Stimulated activated CD8-positive, alpha-beta memory T cell treated with anti-CD3 and anti-CD28 coated beads, Interleukin-7, amount 100 ng/mL, for 4 hours (primary cell): ENCODE measurements at places on chromosomes 7 and 10.

DNA sequence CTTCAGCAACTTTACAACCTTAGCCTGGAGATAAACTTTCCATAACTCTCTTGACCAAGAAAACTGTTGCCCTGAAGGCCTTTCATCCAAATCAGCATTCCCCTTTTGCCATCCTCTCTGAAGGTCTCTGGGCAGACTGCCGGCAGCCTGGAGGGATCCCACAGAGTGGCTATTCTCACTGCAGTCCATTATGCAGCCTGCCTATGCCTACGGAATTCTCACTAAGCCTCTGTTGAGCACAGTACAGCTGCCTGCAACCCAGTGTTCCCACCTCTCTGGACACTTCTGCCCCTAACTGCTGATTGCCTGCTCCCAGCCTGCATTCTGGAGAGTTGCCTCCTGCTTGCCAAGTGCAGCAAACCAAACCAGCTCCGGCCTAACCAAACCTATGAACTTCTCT is 548.9 kb upstream of the STEAP1 start:
- no peak for DNase-seq

DNA sequence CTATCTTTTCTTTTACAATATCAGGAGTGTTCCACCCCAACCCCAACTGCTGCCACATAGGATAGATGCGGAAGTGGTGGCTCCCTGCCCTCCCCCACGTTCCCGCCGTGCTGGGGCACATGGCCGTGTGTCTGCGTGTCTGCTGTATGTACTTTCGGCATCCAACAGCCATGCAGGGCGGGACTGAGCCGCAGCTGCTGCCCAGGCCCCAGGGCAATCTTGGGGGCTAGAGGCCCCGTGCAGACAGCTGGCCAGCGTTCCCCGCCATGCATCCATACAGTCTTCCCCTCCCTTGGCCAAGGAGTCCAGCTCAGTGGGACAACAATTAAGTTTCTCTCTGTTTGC is 162.7 kb downstream of the DGKB start:
- DNase-seq, result no peak

- no peak for DNase-seq
Observed at GRCh38 chr10:109587366-109587765, 335.9 kb downstream of the XPNPEP1 start.

GRCh38 chr7:106070567-106071254 is 41.4 kb downstream of the SYPL1 start:
- DNase-seq, result no peak

- DNase-seq, result no peak
Observed at GRCh38 chr10:51542853-51543252, 156.5 kb downstream of the CSTF2T start.

- DNase-seq, result no peak
Observed at GRCh38 chr7:26052706-26053105, 99.3 kb upstream of the NFE2L3 start.

DNA sequence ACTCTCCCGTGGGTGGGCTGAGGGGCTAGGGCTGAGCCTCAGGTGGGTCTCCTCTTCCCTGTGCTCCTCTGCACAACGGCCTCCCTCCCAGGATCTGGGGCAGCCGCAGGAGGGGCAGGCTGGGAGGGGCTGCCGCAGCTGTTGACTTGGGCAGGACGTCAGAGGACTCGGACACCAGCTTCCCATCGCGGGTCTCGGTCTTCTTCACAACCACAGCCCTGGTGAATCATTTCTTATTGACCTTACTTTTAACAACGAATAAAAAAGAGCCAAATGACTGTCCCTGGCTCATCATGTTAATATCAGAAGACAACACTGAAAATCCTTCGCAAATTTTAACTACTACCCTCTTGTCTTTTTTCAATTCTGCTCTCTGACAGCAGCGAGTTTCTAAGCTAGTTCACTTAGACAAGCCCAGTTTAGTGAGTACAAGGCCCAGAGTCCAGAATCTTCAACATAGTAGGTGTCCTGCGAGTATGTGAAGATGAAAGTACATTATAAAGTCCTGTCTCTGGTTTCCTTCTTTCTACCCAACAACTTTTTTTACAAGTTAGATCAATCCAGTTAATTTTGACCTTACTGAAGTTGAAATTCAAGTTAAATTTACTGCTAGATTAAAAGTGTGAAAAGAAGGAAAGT is 32.4 kb downstream of the CTNNA3 start:
- no peak for DNase-seq

- DNase-seq, result no peak
Observed at GRCh38 chr7:149449897-149450296, 11.0 kb downstream of the ZNF777 start.

DNA sequence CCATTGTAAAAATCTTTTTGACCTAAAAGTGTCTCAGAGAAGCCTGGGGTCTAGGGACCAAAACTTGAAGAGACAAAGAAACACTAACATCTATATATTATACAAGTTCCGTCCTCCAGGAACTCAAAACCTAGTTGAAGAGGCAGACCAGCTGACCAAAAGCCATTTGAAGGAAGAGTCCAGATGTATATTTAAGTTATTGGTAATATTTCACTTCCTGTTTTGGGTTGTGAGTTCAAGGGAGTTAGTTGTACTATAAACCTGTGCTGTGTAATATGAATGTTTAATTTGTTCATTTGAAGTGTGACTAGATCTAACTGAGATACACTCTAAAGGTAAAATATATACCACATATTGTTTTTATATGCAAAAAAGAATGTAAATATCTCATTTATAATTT is 45.0 kb downstream of the CDK1 start:
- no peak for DNase-seq

DNA sequence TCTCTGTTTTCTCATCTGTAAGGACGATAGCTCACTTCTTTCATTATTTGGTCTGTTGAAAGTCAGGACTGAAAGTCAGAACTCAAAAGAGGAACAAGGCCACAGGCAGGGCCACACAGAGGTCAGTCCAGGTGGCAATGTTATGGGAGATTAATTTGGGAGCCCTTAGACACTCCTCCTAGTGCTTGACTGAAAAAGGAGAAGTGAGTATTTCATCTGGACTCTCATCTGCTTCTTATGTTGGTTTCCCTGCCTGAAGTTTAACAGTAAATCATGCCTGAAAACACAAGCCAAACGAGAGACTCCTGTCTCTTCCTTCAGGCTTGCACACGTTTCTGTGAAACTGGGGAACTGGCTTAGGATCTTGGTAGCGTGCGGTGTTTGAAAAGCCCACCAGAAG is 248.5 kb downstream of the BUB3 start:
- DNase-seq, result no peak

GRCh38 chr10:93445097-93445960 is 36.8 kb downstream of the MYOF start:
- no peak for DNase-seq

- DNase-seq, result no peak
Observed at GRCh38 chr7:12102126-12102525, 109.0 kb upstream of the TMEM106B start.

DNA sequence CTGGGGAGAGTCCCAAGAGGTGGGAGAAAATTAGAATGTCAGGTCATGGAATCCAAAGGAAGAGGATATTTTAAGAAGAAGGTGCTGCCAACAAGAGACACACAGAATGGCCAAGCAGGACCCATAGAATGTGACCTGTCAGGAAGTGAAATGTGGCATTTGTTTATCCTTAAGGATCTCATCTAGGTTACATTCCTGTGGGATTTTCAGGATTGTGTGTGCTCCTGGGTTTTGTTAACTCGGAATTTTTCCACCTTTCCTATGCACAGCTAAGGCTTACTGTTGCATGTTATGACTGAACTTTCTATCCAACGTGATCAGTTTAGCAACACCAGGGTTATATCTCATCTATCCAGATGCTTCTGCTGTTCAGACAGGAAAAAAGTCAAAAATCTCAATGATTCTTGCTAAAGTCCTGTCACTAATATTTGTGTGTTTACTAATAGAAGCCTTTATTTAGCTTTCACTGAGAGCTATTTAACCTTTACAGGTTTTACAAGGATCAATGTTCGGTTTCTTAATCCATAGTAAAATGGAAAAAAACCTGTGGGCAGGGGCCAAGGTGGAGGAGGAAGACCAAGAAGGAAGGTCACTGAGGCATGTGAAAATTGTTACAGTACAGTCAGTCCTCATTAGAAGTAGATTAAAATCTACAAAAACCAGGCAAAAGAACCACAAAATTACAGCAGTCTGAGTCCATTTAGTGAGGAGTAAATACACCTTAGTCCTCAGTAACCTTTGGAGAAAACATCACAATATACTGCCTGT is 437.8 kb upstream of the NPVF start:
- no peak for DNase-seq

DNA sequence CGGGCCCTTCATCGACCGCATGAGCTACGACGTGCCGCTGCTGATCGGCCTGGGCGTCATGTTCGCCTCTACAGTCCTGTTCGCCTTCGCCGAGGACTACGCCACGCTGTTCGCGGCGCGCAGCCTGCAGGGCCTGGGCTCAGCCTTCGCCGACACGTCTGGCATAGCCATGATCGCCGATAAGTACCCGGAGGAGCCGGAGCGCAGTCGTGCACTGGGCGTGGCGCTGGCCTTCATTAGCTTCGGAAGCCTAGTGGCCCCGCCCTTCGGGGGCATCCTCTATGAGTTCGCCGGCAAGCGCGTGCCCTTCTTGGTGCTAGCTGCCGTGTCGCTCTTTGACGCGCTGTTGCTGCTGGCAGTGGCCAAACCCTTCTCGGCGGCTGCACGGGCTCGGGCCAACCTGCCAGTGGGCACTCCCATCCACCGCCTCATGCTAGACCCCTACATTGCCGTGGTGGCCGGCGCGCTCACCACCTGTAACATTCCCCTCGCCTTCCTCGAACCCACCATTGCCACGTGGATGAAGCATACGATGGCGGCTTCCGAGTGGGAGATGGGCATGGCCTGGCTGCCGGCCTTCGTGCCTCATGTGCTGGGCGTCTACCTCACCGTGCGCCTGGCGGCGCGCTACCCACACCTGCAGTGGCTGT is 1.2 kb downstream of the SLC18A3 start:
- no peak for DNase-seq

GRCh38 chr10:7808686-7809267 is 9.5 kb upstream of the TAF3 start:
- no peak for DNase-seq

- DNase-seq, result no peak
Observed at GRCh38 chr7:96308253-96308949, 13.5 kb downstream of the SLC25A13 start.

DNA sequence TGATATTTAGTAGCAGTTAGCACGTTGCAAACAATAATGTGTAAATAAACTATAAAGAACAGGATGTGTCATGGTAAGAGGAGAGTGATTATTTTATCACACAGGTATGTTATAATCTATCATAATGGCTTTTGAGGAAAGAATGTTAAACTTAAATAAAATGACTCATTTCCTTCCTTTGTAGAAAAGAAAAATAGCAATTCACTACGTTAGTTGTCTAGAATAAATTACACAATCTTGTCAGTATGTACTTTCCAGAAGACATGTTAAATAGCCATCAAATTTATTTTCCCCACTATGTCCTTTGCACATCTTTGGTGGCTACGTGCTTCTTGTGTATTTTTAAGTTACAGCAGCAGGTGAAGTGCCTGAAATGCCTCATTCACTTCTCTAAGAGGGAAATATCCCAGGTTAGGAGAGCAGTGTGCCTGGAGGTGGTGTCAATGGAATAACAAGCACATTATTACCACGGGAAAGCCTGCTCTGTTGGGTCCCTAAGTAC is 133.8 kb downstream of the SEMA3A start:
- no peak for DNase-seq

DNA sequence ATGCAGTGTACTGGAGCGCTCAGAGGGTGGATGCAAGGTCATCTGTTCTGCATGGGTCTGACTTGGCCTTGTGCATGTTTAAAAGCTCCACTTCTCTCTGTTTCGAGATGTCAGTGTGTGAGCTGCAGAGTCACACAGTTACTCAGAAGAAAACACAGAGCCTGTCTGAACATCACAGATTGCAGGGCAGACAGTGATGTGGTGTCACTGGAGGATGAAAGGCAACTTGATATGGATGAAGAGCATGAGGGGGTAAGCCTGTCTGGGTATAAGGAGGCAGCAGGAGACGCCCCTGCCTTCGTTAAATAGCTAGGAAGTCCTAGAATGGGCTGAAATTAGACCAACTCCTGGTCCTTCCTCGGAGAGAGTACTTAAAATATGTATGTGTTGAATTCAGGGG is 67.5 kb upstream of the LRRC18 start:
- no peak for DNase-seq

DNA sequence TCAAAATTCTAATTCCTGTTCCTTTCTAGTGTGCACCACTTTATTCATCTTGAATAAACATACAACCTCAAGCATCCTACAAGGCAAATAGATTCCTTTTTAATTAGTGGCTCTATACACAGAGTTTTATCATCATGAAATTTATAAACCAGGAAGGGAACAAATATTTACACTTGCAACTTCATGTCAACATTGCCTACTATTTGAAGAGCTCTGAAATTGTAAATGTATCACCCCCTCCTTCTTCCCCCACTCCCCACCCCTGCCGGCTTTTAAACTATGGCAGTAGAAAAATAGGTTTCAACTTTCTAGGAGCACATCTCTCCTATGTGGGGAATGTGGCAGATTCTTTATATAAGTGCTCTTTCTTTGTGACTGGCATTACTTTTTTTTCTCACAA is 49.6 kb downstream of the KAT6B start:
- no peak for DNase-seq

- DNase-seq, result no peak
Observed at GRCh38 chr10:48704156-48704555, 19.5 kb downstream of the WDFY4 start.

DNA sequence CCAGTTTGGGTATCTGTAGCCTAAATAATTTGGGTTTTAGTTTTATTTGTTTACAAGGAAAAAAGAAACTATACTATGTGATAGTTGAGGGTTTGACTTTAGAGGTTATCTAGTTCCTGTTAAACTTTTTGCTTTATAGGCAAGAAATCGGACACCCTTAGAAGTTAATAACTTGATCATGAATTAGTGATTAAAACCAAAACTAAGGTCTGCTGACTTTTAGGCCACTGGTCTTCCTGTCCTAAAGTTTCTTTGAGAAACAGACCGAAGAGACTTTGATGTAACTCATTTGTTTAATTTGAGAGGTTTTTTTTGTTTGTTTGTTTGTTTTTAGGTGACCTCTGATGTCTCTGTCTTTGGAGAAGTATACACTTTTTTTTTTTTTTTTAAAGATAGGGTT is 59.7 kb downstream of the PHTF2 start:
- no peak for DNase-seq

DNA sequence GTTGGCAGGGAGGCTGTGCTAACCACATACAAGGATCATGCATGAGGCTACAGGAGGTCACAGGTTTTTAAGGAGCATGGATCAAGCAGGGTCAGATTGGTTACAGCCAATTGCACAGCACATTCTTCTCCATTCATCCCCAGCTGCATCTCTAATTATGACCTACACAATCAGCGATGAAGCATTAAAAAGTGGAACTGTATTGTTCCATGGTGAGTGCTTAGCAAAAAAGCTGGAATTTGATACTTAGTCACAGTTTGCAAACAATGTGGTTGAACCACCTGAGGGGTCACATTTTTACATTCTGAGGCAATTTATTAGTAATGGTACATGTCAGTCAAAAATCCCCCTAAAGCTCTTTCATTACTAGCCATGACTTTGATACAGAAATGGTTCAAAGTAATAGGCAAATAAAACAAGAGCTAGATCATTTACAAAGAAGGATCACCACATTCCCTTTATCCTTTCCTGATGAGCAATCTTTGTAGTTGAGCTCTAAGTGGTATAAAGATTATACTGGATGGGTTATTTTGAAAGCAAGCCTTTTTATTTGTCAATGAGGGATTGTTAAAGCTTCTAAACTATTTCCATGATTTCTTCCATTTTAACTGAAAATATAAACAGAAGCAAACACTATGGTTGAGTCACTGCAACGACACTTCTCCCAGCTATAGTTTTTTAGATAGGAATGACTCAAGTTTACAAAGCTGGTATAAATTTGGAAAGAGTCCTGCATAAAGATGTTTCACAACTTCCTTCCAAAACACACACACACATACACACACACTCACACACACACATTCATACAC is 217.8 kb upstream of the SEMA3A start:
- DNase-seq, result no peak

- DNase-seq, result no peak
Observed at GRCh38 chr10:66291133-66291532, 634.7 kb upstream of the LRRTM3 start.
